ENCODE measurements at places on chromosomes 7 and 10. TPM values are rescaled to one million over a fixed set of nuclear protein-coding genes. Genes with fewer than 3 reads are reported as not detected.

GRCh38 chr7:128102490-128103291 lies 71.5 kb upstream of the LRRC4 start:
- H3K27me3 ChIP-seq, result peaks cover 41% of the 10 kb centered on the region
- no peak overlapping the region for H3K4me3 ChIP-seq
- DNase-seq, result no peak
- peaks cover 48% of the 10 kb centered on the region for H3K36me3 ChIP-seq

- H3K36me3 ChIP-seq, result peaks cover 5% of the 10 kb centered on the region
- no peaks in the 10 kb centered on the region for H3K27me3 ChIP-seq
- DNase-seq, result no peak
- H3K27ac ChIP-seq, result no peak overlapping the region
Measured at GRCh38 chr7:53811555-53812079, 730.6 kb upstream of the VSTM2A start.

- no peak overlapping the region for H3K4me3 ChIP-seq
- DNase-seq, result no peak
- H3K4me1 ChIP-seq, result no peaks in the 10 kb centered on the region
- no peak overlapping the region for H3K27ac ChIP-seq
Measured at GRCh38 chr7:49486974-49487829, 286.2 kb upstream of the VWC2 start.

DNA sequence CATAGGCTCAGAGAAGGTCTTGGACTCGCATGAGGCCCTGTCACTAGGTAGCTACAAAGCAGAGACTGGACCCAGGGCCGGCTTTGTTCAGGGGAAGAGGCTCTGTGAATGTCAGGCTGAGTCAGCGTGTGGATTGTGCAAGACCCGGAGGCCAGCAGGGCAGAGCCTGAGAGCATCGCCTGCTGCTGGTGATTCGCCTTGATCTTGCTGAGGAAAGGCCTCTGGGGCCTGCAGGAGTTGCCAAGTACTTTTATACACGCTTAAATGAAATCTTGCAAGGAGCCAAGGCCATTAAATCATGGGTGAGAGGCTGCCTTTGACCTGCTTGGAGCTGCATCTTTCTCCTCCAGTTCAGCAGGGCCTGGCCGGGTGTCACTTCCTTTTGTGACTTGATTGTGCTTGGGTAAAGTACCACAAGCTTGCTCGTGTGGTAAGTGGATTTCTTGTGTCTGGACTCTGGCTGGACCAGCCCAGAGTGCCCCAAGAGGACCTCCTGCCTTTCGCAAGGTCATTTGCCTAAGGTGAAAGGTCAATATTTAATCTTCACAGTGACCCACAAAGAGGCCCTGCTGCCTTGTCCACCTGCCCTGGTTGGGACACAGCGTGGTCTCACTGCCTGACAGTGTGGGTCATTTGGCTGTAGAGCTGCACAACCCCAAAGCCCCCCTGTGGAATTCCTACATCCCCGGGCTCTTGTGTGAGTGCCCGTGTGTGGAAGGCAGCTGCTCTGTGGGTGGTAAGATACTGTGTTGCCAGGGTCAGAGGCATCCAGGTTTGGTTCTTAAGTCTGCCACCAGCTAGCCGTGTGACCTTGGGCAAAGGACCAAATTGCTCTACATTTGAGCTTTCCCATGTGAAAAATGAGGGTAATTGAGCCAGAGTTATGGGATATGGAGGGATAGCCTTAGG lies 38.6 kb upstream of the SH2D4B start:
- no peak overlapping the region for H3K4me3 ChIP-seq
- peak overlapping the region; percentile 57 for H3K27ac ChIP-seq
- peaks cover 17% of the 10 kb centered on the region for H3K36me3 ChIP-seq
- H3K4me1 ChIP-seq, result peaks cover 93% of the 10 kb centered on the region
- DNase-seq, result peak; percentile 83
- H3K27me3 ChIP-seq, result no peaks in the 10 kb centered on the region

DNA sequence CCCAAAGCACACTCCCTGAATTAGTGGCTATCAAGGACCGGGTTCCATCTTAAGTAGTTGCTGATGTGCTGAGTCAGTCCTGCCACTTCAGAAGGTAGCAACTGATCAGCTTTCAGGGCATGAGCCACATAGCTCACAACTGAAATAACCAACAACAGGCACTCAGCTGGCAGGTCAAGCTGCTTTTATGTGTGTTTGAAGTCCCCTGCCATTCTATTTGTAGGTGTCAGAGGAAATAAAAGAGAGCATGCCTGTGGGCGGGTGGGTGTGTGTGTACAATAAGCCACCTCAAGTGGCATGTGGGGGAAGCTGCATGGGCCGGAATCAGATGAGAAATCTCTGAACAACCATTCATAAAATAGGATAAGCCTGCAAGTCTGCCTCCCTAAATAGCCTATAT lies 114.3 kb upstream of the YAE1 start:
- H3K36me3 ChIP-seq, result no peaks in the 10 kb centered on the region
- no peak overlapping the region for H3K27ac ChIP-seq
- H3K4me3 ChIP-seq, result no peak overlapping the region

- peak; percentile 14 for DNase-seq
- H3K27ac ChIP-seq, result peak overlapping the region; percentile 69
- no peak overlapping the region for H3K4me3 ChIP-seq
- no peaks in the 10 kb centered on the region for H3K36me3 ChIP-seq
Measured at GRCh38 chr10:97069576-97070362, 116.0 kb downstream of the SLIT1 start.

DNA sequence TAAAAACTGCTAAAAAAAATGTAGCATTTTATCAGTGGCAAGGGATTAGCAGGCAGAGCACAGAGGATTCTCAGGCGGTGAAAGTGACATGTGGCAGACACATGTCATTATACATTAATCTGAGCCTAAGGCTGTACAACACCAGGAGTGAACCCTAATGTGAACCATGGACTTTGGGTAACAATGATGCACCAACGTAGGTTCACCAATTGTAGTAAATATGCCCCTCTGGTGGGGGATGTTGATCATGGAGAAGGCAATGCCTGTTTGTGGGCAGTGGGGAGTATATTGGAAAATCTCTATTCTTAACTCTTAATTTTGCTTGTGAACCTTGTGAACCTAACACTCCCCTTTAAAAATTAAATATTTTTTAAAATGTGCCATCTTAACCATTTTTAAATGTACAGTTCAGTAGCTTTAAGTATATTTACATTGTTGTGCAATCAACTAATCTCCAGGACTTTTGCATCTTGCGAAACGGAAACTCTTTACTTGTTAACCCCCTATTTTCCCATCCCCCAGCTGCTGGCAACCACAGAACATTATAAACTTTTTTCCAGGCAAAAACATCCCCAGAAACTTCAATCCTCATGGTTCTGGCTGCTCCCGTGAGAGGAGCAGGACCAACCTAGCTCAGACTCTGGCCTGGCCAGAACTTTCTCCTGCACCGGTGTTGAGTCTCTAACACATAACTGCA lies 29.9 kb downstream of the LRRC20 start:
- H3K4me3 ChIP-seq, result no peak overlapping the region
- no peak for DNase-seq
- no peak overlapping the region for H3K27ac ChIP-seq

DNA sequence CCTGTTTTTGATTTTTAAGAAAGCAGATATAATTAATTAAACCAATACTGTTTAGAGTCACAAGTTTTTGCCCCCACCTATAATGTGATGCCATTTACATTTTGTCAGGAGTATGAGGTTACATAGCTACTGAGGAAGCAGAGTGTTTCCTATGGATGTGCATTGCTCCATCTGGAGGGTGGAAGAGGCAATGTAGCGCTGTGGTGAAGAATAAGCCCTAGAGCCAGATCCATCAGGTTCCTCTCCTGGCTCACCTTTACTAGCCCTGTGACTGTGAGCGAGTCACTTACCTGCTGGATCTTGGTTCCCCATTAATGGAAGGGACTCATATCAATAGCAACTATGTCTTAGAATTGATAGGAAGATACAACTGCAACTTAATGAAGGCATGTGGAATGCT lies 216.0 kb downstream of the GPAM start:
- H3K27ac ChIP-seq, result no peak overlapping the region
- H3K4me3 ChIP-seq, result no peak overlapping the region
- H3K4me1 ChIP-seq, result no peaks in the 10 kb centered on the region
- H3K27me3 ChIP-seq, result peaks cover 53% of the 10 kb centered on the region
- DNase-seq, result no peak

DNA sequence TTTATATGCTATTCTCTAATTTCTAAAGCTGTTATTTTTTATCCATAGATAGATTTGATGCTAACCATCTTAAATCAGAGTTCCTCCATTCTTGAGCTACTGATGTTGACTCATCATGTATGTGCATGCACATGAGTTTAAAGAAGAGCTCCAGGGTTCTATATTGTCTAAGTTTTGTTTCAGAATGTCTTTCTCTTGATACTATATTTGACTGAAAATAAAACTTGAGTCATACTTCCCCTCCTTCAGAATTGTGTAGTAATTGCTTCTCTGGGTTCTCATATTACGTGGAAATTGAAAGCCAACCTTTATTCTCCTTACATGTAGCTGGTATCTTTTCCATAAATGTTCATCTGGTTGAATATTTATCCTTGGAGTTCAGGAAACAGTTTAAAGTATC lies 89.4 kb downstream of the LRRTM3 start:
- no peaks in the 10 kb centered on the region for H3K36me3 ChIP-seq
- H3K4me1 ChIP-seq, result no peaks in the 10 kb centered on the region
- H3K27ac ChIP-seq, result no peak overlapping the region
- no peaks in the 10 kb centered on the region for H3K27me3 ChIP-seq
- no peak for DNase-seq

- no peak overlapping the region for H3K27ac ChIP-seq
- H3K4me1 ChIP-seq, result no peaks in the 10 kb centered on the region
Measured at GRCh38 chr7:102469972-102470825, 5.4 kb downstream of the LRWD1 start.

OR2A42 gene
- not detected for total RNA-seq

OPN4 gene
- total RNA-seq, result not detected

ELAPOR2 gene
- 0.68 TPM for total RNA-seq

CHAT gene
- not detected for total RNA-seq

ERCC6 gene
- 25.7 TPM for total RNA-seq

SEMA4G gene
- 15.9 TPM for total RNA-seq

FAM13C gene
- total RNA-seq, result not detected

BAG3 gene
- total RNA-seq, result 35.2 TPM
